H1 (cell line): ENCODE measurements at places on chromosomes 2 and 18. TPM values are rescaled to one million over a fixed set of nuclear protein-coding genes. Genes with fewer than 3 reads are reported as not detected.
A peak's percentile ranks its signal among the peaks of the same experiment; 100 is the strongest.

- no peak for DNase-seq
Measured at GRCh38 chr2:12127638-12128037, 381.2 kb downstream of the LPIN1 start.

DNA sequence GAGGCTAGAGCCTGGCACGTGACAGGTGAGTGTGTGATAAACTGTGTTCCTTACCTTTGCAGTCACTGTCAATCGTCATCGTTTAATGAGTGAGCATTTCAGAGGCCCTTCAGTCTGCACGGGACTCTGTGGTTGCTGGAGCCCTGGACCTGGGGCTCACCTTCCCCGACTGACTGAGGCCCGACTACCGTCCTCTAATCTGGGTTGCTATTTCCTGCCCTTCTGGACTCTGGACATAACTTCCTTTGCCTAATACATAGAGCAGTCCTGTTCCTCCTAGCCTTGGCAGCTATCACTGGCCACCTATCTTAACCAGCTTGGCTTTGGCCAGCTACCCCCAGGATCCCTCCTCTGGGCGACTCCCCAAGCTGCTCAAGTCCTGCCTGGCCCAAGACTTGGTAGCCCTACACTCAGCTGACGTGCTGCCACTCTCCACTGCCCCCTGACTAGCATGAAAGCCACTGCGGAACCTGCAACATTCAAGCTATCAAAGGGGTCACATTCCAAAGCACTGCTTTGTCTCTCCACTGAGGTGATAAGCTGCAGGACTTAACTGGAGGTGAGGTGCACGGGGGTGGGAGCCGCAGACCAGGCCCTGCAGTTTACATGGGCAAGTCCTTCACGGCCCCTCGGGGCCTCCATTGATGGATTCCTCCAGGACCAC, 11.1 kb upstream of the RAB17 start:
- DNase-seq, result no peak

The TMEM163 gene
- total RNA-seq, result 2.8 and 2.9 TPM in 2 replicates

The EPB41L3 gene
- total RNA-seq, result 12.8 and 16.1 TPM in 2 replicates

DNA sequence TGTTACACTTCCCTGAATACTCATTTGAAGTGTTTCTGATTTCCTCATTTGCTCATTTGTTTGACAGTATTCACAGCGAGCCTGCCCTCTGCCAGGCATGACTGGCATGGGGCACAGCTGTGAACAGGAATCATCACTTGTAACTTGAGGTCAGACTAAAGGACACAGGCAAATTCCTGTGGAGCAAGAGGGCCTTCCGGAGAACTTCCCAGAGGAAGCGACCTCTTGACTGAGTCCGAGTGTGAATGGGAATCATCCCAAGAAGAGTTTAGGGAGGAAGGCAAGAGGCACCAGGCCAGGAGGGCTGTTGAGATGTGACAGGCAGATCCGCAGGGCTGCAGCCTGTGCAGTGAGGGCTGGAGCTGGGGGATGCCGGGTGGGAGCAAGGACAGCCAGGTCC, 45.4 kb downstream of the LIMS1 start:
- DNase-seq, result no peak

GRCh38 chr2:237567276-237568029, 1.1 kb downstream of the PRLH start:
- no peak for DNase-seq

The KIF5C gene
- 58.1 and 66.4 TPM in 2 replicates for total RNA-seq

GRCh38 chr18:12595571-12596255, 62.2 kb downstream of the SPIRE1 start:
- no peak for DNase-seq

GRCh38 chr2:122028371-122029100, 273.1 kb downstream of the TSN start:
- DNase-seq, result no peak

DNA sequence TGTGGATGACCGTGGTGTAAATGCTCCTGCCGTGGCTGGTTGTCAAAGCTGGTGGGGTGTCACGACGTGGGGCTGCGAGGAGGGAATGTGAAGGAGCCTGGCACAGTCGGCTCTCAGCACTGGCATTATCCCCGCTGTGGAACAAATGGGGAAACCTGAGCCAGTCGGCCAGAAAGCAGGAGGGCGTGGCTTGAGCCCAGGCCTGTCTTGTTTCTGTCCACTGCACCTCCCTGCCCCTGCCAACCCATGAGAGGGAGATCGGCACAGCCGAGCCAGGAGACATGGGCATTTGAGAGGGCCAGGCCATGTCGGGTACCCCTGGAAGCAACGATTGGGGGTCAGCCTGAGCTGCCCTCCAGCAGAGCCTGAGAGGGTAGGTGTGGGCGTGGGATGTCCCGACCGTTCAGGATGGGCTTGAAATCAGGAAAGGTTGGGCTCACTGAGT, 44.5 kb downstream of the PDIA6 start:
- no peak for DNase-seq

- no peak for DNase-seq
Measured at GRCh38 chr2:239722760-239723470, 302.2 kb downstream of the NDUFA10 start.

DNA sequence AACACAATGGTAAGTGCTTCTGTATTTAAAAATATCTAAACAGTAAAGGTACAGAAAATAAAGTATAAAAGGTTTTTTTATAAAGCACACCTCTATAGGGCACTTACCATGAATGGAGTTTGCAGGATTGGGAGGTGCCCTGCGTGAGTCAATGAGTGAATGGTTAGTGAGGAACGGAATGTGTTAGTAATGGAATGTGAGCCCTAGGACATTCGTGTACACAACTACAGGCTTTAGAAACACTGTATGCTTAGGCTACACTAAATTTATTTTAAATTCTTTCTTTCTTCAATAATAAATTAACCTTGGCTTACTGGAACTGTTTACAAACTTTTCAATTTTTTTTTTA, 337.9 kb upstream of the SLC39A10 start:
- no peak for DNase-seq

- no peak for DNase-seq
Measured at GRCh38 chr2:160550048-160550447, 56.4 kb upstream of the RBMS1 start.

DNA sequence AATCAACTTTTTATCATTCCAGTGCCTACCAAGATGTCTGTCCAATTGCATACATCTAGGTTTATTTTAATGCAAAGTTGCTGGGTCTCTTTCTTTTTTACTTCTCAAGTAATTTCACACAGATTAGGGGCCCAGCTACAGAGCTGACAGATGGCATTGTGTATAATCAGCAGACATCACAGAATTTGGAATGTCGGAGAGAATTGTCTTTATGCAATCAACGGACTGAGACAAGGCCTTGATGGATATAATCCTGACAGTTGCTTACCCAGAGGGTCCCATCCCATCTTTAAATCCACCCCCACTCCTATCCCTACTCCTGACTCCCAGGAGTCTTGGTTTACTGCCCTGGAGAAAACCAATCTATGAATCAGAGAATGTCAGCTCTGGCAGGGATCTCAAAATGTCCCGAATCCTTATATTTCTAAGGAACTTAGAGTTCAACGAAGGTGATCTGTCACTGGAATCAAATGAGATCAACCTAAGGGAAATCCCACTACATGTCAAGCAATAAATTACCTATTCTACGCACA, 142.0 kb downstream of the LRATD1 start:
- no peak for DNase-seq

The ABCB11 gene
- not detected in 2 replicates for total RNA-seq

The NDC80 gene
- 40.3 and 45.0 TPM in 2 replicates for total RNA-seq

DNA sequence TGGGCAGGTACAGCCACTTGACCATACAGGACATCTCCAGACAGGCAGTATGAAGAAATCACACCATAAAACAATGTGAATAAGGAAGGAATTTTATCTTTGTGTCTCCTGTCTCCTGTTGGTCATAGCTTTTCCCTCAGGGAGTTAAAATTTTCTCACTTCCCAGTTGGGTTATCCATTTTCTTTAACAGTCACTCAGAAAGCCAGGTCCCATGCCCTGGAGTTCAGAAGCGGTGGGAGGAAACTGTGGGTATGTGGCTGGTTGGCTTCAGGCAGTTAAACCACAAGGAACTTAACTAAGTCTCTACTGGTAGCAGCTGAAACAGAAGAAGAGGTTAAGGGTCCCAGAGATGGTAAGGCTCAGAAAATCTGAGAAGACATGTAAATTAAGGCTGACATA, 6.5 kb upstream of the SMAD2 start:
- DNase-seq, result no peak

- DNase-seq, result no peak
Measured at GRCh38 chr2:242075696-242076095, 206.2 kb downstream of the RTP5 start.

DNA sequence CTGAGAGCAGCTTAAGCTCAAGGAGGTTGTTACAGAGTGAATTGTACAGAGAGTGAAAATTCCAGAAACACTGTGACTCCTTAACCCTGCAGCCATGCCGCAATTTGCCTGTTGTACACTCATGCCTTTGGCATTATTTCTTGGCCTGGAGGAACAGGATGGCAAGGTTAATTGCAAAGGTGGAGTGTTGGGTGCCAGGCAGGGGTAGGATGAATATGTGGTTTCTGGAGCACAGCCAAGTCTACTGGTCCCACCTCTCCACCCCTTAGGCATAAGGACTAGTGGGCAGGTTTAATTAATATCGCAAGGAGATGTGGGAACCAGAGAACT, 250.2 kb downstream of the LRRTM1 start:
- no peak for DNase-seq

GRCh38 chr2:101745711-101746694, 48.5 kb downstream of the MAP4K4 start:
- no peak for DNase-seq

GRCh38 chr2:107308835-107309234, 422.9 kb upstream of the ST6GAL2 start:
- no peak for DNase-seq

The LRP2 gene
- total RNA-seq, result 2.4 and 2.9 TPM in 2 replicates

DNA sequence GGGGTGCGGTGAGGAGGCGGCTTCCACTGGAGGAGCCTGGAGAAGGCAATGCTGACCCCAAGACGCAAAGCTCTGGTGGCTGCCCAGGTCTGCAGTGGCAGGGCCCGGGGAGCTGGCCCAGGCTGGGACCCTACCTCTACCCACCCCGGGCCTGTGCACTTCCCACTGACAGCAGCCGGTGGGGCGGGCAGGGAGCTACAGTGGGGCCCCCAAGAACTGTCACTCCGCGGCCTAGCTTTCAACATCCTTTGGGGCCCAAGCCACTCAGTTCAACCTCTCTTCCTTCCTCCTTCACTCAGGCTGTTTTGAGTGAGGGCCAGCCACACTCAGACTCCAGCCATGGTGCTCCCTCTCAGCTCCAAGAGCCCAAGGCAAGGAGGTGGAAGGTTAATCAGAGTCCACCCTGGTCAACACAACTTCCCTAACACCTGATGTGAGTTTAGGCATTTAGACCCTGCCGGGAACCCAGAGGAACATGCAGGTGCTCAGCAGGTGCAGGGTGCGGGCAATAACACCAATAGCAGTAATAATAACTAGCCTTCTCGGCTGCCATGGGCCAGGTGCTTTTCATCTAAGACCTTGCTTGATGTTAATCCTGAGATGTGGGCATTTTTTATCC, 93.6 kb downstream of the ZFP36L2 start:
- no peak for DNase-seq

DNA sequence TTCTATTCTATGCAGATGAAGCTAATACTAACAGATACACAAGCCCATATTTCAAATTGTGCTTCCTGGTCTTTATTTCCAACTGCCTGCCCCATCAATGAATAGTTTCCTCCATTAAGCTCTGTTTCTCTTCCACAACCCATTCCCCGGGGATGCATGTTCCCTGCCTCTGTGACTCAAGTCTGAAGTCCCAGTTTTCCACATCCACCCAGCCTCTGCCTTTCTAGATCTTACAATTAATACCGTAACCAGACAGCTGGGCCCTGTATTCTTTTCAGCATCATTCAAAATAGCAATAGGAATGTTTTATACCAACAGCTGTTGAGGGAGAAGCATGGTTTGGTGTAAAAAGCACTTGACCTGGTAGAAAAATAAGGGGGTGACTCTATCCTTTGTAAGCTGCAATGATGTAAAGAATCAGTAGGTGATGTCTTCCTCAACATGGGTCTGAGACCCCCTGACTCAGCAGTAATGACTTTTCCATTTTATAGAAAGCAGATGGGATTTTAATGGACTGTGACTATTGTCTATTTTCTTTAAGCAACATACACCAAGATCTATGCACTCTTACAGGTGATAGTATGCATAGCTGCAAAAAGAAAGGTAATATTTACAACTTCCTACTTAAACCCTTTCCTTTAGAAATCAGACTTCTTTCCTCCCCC, 46.1 kb upstream of the DAPL1 start:
- no peak for DNase-seq

- DNase-seq, result no peak
Measured at GRCh38 chr2:46683541-46683940, 204.2 kb downstream of the TMEM247 start.

DNA sequence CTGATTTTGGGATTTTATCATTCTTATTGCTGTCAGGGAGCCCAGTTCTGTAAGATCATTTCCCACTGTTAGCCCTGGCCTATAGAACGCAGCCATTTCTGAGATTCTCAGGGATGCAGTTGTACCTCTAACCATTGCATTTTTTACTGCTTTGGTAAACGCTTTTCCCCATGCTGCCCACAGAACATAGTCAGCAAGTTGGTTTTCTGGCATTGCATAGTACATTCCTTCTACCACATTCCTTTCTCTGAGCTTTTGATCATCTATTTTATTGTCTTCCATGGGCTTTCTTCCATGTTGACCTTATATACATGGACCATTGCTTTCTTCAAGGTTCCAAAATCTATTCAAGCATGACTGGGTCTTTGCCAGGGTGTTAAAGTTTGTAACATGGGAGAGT, 86.8 kb upstream of the ST6GAL2 start:
- no peak for DNase-seq

DNA sequence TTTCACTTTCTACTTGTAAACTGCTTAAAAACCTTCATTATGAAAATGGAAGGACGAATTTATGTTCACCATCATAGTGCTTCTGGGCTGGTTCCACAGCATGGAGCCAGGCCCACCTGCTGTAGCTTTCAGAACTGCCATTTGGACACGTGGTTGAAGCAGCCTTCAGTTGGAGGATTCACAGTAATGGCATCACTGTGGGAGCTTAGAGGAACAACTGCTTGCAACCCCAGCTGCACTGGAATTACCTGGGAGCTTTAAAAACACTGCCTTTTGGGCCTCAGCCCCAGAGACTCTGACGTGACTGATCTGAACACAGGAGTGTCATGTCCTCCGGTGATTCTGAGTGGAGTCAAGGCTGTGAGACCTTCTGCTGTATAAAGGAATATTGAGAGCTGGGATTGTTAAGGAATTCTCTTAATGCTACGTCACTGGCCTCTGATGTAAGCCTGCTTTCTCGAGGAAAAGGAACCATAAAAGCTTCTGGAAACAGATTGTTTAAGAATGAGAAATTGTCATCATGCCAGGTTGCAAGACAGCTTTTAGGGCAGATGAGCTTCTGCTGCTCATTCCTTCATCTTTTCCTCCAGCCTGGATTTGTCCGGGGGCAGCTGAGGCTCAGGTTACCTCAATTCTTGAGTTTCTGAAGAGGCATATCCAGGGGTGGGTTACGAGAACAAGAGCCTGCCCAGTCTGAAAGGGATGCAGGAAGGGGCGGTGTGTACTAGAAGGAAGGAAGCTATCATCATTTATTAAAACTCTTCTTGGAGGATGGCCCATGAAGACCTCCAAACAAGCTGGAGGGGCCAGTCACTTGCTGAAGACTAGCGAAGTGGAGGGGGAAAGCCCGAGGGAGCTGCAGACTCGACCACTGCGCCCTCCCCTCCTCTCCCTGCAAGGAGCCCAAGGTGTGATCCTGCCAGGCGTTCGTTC, 1.3 kb upstream of the IL1R1 start:
- peak; percentile 50 for DNase-seq

- DNase-seq, result no peak
Measured at GRCh38 chr2:3280683-3281520, 96.7 kb downstream of the EIPR1 start.

The OTOF gene
- total RNA-seq, result not detected in 2 replicates
